ENCODE measurements at places on chromosomes 12 and 14.
A peak's percentile ranks its signal among the peaks of the same experiment; 100 is the strongest.

- no peak for DNase-seq
These were observed 99.2 kb upstream of the SCAF11 start for GRCh38 chr12:46089414-46090162.

GRCh38 chr12:108821407-108822397, 35.7 kb downstream of the SSH1 start:
- DNase-seq, result peak; percentile 17

- DNase-seq, result no peak
These were observed 210.2 kb downstream of the PTPRO start for GRCh38 chr12:15532364-15532977.

- DNase-seq, result no peak
These were observed 40.7 kb downstream of the NEUROD4 start for GRCh38 chr12:55060470-55060869.

GRCh38 chr12:112848338-112848715, 56.8 kb downstream of the RPH3A start:
- DNase-seq, result no peak

DNA sequence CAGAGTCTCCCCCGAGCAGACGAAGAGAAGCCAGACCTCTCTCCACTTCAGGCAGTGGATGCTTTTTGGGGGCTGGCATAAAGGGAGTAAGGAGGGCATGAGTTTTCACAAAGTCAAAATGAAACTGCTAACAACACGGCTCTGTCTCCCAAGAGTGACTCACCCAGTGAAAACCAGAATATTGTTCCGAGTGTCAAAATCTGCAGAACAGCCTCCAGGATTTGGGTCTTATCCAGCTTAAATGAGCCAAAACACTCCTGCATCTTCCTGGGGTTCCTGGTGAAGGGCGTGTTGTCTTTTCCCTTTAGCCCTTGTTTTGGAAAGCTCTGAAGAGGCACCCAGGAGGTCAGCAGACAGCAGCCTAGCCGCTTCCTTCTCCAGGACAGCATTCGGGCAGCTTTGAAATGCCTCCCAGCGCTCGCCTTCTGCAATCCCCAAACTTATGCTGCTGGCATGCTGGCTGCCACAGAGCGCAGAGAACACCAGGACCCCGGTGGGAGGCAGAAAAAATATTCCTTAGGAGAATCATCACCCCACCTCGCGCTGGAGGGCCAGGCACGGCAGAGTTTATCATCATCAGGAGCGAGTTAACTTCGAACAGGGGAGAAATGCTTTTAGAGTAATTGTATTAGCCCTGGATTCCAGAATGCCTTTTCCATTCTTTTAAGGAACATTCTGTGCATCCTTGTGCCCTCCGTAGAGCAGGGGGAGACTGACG, 117.7 kb upstream of the NCOR2 start:
- peak; percentile 38 for DNase-seq

- DNase-seq, result no peak
These were observed 71.9 kb upstream of the KRR1 start for GRCh38 chr12:75583355-75583754.

- DNase-seq, result peak; percentile 39
These were observed 301.6 kb downstream of the CACNA1C start for GRCh38 chr12:2354151-2354991.

- no peak for DNase-seq
These were observed 60.9 kb upstream of the CSRP2 start for GRCh38 chr12:76939701-76940100.

DNA sequence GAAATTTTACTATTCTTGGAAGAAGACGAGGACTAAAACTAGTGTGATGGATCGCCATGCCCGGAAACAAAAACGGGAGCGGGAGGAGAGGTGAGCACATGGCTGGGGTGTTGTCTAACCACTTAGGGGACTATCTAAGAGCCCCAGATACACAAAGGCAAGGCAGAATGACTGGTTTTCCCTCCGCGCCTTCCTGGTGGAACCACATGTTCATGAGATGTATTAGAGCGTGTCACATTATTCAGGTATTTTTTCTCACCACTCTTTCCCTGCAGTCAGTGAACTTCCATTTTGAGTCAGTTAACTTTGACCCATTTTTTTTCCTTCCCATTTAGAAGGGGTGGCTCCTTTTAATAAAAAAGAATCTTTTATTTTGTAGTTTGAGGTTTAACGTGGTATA, 68.8 kb upstream of the TRAF3 start:
- DNase-seq, result no peak

DNA sequence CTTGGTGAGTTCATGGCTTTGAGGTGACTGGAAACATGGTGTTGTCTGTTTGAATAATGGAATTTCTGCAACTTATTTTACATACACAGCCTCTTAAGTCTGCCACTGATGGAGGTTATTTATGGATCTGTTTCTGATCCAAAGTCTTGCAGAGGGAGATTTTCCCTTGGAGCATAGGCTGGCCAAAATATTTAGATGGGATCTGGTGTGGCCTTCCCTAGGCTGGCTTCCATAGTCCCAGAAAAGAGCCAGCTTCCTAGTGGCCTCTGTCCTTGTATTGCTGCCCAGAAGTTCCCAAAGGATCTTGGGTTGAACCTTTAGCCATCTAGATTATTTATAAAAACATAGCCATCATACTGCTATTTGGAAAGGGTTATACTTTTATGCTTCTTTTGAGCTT, 491.1 kb upstream of the RGS6 start:
- DNase-seq, result no peak

DNA sequence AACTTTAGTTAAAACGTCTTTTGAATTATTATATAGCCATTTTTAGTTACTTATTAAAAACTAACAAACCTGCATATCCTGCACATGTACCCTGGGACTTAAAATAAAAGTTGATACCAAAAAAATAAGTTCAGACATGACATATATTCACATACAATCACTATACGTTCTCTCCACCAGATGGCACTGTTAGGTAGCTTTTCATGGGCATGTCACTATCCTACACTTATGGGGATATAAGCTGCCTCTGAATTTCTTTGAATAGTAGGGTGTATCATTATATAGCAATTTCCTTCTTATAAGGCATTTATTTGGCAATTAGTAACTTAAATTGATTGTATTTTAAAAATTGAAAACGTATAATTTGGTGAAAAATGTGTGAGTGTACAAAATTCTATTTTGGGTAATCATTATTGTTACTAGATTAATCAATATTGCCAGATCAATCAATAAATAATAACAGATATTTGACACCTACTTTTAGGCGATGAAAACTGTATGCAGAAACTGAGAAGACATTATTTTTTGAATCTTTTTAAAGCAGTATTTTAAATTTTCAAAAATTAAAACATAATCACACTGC, 31.8 kb upstream of the OR10A7 start:
- peak; percentile 17 for DNase-seq

DNA sequence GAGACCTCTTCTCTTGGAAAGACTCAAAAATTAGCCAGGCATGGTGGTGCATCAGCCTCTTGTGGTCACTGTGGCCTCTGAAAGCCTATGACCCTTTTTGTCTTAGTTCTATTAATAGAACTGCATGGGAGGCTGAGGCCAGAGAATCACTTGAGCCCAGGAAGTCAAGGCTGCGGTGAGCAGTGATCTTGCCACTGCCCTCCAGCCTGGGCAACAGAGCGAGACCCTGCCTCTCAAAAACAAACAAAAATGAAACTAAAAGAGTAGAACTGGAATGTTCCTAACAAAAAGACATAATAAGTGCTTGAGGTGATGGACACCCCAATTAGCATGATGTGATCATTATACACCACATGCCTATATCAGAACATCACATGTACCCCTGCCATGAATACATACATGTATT, 197.0 kb upstream of the EEA1 start:
- no peak for DNase-seq

- no peak for DNase-seq
These were observed 1139.9 kb upstream of the FLRT2 start for GRCh38 chr14:84390010-84390409.

GRCh38 chr14:24426150-24426911, 3.1 kb downstream of the CBLN3 start:
- DNase-seq, result no peak

GRCh38 chr14:104209985-104210816, 71.8 kb downstream of the KIF26A start:
- no peak for DNase-seq

DNA sequence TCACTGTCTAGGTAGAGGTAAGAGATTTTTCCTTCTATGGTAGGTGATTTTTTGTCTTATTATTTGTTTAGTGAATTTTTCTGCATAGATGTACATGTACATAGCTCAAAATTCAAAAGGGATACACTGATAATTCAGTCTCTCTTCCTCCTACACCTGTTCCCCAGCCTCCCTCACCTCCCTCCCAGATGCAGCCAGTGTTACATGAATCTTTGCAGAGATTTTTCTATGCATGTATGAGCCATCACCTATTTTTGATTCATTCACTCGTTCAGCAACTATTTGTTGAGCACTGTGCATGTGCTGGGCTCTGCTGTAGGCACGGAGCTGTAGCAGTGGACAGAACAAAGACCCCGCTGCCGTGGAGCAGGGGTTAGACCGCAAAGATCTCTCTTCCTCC, 218.9 kb downstream of the AACS start:
- DNase-seq, result no peak

GRCh38 chr12:64946132-64946829, 121.8 kb downstream of the TBC1D30 start:
- no peak for DNase-seq

GRCh38 chr12:3679831-3680230, 73.1 kb downstream of the CRACR2A start:
- no peak for DNase-seq

- no peak for DNase-seq
These were observed 513.3 kb upstream of the CCDC196 start for GRCh38 chr14:65972891-65973290.

DNA sequence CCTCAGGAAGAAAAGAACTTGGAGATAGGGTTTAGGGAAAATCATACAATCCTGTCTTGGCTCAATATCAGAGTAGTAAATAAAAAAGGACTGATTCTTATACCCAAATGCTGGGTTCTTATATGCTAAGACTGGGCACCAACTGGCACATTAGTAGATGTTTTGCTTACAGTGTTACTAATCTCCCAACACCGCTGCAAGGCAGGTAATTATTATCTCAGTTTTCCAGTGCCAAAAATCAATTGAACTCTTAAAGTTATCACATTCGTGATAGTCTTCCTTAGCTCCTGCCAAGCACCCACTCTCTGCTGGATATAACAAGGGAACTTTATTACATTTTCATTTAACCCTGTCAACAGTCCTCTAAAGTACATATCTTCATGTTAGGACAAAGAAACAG, 25.0 kb upstream of the HIGD1C start:
- DNase-seq, result no peak

- no peak for DNase-seq
These were observed 156.4 kb downstream of the ESR2 start for GRCh38 chr14:64137657-64138290.

- DNase-seq, result no peak
These were observed 60.2 kb downstream of the PRKCH start for GRCh38 chr14:61381553-61381952.

GRCh38 chr14:29462321-29462720, 465.3 kb downstream of the PRKD1 start:
- DNase-seq, result peak; percentile 35

- DNase-seq, result no peak
These were observed 61.5 kb downstream of the TMEM30B start for GRCh38 chr14:61219673-61220072.

- DNase-seq, result no peak
These were observed 5.7 kb upstream of the CHGA start for GRCh38 chr14:92917041-92917940.

DNA sequence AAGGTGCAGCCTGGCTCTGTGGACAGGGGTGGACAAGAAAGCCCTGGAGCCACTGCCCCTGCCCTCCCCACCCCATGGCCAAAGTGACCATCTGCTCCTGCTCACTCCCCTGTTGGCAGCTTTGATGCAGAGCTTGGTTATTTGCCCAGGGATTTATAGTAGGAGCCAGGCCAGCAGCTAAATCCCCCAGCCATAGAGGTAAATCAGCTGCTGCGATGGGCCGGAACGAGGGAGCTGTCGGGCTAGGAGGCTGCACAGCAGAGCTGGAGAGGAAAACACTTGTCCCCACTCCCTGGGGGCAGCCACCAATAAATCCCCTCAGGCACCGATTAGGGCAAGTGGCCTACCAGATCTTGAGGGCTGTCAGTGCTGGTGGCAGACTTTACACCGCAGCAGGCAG, 26.0 kb downstream of the SMUG1 start:
- DNase-seq, result peak; percentile 83

DNA sequence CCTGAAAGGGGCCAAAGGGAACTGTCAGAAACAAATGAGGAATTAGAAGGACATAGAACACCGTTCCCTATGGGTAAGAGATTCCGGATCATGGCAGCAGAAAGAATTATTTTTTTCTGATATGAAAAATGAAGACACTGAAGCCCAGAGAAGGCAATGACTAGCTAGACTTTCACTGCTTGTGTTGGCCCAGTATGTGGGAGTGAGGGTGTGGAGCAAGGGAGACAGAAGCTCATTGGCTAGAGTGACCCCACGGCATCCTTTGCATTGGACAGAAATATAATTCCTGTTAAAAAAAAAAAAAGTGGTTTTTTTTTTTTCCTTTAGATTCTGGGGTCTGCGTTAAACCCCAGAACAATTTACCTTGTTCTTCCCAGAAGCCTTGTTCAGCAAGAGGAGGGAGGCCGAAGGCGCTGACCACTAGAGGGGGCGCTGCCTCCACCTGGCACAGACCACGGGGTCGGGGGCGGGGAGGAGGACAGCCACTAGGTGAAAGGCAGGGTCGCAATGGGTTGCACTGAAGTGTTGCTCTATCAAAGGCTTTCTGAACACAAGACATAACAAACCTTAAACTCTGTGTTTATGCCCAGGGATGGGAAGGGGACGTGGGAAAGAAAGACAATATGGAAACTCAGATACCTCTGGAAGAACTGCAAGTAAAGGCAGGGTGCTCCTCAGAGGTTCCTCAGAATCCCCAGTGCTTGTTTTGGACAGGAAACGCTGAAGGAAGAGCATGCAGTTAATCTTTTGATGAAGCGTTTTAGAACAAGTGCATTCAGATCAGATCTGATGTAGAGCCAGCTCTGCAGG, 156.8 kb downstream of the KCNA5 start:
- peak; percentile 10 for DNase-seq

DNA sequence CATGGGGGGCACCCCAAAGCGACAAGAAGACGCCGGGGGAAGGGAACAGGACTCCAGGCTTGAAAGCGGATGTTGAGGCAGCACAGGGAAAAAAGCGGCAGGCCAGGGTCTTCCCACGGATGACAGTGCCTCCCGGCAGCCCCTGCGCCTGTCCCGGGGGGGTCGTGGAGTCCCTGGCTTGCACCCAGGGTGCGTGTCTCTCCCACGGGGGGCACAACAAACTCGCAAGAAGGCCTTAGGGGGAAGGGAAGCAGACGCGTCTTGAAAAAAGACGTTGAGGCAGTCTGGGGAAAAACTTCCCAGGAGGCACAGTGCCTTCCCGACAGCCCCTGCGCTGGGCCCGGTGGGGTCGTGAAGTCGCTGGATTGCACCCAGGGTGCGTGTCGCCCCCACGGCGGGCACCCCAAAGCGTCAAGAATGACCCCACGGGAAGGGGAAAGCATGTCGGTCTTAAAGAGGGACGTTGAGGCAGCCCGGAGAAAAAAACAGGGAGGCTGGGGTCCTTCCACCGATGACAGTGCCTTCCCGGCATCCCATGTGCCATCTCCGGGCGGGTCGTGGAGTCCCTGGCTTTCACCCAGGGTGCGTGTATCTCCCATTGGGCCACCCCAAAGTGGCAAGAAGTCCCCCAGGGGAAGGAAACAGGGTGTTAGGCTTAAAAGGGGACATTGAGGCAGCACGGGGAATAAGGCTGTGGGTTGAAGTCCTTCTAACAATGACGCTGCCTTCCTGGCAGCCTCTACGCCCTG, 159.9 kb upstream of the ALG10B start:
- DNase-seq, result no peak

- DNase-seq, result peak; percentile 84
These were observed 100.3 kb upstream of the NCOR2 start for GRCh38 chr12:124667506-124668326.

- no peak for DNase-seq
These were observed 279.4 kb downstream of the TMTC2 start for GRCh38 chr12:82966001-82966559.

Measured in DMS79 treated with DMSO at 0.1 percent for 48 hours (cell line).